Cerebellar nuclear complex (tissue), 1 donor: ENCODE measurements at places on chromosomes 12 and 14.
A peak's percentile ranks its signal among the peaks of the same experiment; 100 is the strongest.

DNA sequence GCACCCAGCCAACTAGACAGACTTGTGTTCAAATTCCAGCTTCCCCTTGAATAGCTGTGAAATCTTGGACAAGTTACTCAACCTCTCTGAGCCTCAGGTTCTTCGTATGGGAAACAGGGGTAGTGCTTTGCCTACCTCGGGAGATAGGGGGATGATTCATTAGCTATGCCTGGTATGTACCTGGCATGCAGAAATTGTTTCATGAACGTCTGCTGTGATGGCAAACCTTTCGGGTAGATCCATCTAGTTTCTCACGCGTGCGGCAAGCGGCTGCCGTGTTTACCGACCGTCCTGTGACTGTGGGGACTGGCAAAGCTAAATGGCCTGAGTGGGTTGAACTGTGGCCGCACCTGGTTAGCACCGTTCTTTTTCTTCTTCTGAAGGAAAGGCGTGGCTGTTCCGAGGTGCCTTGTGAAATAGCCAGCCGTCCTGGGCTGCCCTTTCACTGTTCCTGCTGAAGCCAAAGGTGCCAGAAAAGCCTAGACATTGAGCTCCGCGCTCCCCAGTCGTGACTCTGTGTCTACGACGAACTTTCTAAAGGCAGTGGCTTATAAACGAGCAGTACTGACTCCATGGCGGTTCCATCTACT, 40.6 kb upstream of the MED13L start:
- DNase-seq = no peak

GRCh38 chr12:25553098-25553497, at the start of gene LMNTD1:
Gene LMNTD1 (minus strand): TSS chr12:25553283. CDS start chr12:25552959, 324 bp downstream.
- DNase-seq = no peak

DNA sequence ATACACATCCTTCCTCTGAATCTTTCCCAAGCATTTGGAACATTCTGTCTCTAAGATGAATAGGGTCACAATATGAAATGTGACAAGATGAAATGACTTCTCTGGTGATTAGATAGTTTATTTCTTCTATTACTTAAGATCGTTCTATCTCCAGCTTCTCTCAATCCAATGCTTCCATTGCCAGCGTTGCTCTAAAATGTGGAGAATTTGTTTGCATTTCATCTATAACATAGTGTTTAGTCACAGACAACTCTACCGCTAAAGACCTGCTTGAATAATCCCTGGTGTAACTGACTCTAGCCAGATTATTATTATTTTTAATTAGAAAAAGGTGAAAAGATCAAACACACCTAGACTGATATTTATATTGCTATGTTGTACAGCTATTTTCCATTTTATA, 184.7 kb upstream of the PRICKLE1 start:
- no peak for DNase-seq

DNA sequence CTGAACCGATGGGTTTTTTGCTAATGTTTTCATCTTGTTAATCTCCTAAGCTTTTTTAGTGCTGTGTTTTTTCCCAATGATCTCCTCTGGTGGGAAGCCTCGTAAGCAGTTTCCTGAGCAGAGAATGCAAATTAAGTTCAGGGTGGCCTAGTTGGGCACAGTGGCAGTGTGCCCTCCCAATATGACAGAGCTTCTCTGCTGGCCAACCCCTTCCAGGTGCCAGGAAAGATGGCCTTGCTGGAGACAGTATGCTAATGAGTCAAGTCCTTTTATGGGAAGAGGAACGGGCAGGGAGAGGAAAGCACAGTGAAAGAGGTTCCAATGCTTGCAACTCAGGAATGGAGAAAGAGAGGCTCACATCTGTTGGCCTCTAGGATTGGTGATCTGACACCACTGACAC, 115.8 kb downstream of the GCH1 start:
- peak; percentile 82 for DNase-seq

GRCh38 chr12:106831699-106832098, 57.2 kb downstream of the RIC8B start:
- DNase-seq = no peak

DNA sequence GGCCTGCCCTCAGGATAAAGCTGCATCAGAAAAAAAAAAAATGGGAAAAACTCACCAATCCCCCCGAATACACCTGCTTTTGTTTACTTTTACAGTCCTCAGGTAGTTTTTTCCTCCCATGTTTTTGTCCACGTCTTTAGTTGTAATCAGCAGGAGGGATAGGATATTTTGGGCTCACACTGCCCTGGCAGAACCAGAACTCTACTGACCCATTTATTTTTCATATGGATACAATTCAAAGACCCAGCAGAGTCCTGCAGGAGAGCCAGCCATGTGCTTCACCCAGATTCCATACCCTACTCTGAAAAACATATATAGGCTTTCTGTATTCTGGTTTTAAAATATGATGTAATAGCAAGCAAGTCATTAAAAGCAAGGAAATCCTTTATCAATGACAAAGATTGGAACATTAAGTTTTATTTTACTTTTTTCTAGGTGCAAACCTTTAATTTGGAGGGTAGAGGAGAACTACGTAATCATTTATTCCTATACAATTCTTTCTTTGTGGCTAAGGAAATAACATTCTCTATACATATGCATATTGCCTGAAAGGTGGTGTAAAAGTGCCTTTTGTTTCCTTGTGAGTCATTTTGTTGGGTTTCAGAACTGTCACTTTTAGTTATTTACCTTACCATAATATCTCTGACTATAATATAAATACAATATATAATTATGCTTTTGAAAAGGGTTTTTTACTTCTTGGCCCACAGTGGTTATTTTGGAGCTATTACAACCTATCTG, 19.1 kb downstream of the DACT1 start:
- DNase-seq = peak; percentile 86

DNA sequence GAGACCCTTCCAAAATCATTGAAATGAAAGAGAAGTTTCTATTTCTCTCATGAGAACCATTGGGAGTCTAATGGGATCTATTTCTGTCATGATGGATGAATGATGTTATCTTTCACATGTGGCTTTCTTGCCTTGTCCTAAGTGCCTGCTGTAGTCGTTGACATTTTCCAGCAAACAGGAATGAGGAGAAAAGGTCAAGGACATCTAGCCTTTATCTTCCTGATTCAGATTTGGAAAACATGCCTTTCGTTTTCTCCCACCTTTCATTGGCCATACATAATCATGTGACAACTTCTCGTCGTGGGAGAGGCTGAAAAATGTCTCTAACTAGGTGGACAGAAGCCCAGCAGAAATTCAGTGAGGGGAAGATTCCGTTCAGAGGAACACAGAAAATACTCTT, 94.5 kb downstream of the PCNX1 start:
- DNase-seq = no peak

GRCh38 chr14:93137864-93138263, 22.1 kb upstream of the ITPK1 start:
- DNase-seq = no peak

- no peak for DNase-seq
Observed at GRCh38 chr12:80056232-80056631, 43.1 kb upstream of the OTOGL start.

DNA sequence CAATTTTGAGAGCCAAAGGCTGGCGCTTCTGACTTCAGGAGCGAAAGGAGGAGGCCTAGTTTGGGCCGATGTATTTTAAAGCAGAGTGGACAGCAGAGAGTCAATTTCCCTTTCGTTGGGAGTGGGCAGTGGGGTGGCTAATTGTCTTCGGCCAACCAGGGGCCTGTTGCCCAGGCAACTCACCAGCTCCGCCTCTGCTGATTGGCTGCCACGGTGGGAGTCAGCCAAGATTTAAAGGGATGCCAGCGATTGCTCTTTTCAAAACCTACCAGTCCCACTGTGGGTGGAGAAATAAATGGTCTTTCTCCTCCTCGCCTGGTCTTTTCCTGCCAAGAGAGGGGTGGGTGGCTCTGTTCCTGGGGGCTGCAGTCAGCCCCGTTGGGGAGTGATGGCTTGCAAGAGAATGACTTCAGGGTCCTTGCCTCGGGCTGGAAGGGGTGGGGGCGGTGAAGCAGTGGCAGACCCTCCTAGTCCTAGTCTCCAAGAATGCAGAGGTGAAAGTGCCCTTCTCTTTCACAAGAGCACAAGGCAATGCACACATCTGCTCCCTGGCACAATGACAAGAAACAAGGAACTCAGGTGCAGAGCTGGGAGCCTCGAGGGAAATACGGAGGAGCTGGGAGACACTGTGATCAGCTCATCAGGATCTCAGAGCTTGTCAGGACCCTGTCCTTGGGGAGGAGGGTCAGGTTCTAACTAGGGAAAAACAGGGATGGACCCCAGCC, 37.7 kb downstream of the RASAL1 start:
- DNase-seq = peak; percentile 28

DNA sequence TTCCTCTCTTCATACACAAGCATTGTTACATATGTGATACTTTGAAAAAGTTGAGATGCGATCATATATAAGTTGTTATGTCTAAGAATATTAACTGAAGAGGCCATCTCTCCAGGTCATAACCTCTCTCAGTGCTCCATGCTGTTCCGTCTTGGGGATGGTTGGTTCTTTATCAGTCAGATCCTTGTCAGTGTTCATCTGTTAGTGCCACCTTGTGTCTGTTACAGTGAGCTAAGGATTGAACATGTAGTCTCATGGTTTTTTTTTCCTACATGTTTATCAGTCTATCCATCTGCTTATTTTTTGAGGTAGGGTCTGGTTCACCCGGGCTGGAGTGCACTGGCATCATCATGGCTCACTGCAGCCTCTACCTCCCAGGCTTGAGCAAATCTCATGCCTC, 30.5 kb downstream of the EP400 start:
- no peak for DNase-seq

- DNase-seq = no peak
Observed at GRCh38 chr12:114903083-114903691, 219.2 kb upstream of the TBX3 start.

- no peak for DNase-seq
Observed at GRCh38 chr12:112170971-112171596, 45.7 kb downstream of the TRAFD1 start.

GRCh38 chr14:92938235-92938875, 15.4 kb downstream of the CHGA start:
- DNase-seq = no peak

DNA sequence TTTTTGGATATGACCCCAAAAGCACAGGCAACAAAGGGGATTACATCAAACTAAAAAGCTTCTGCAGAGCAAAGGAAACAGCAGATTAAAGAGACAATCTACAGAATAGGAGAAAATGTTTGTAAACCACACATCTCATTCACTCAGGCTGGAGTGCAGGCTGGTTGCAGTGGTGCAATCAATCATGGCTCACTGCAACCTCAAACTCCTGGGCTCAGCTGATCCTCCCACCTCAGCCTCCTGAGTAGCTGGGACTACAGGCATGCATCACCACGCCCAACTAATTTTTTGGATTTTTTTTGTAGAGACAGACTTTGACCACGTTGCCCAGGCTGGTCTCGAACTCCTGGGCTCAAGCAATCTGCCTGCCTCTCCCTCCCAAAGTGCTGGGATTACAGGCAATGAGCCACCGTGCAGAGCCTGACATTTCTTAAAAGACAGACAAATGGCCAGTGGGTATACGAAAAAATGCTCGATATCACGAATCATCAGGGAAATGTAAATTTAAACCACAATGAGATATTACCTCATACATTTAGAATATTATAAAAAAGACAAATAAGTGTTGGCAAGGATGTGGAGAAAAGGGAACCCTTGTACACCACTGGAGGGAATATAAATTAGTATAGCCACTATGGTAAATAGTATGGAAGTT, 9.8 kb downstream of the NCKAP5L start:
- no peak for DNase-seq

GRCh38 chr12:118107011-118107410, 3.2 kb upstream of the VSIG10 start:
- no peak for DNase-seq

DNA sequence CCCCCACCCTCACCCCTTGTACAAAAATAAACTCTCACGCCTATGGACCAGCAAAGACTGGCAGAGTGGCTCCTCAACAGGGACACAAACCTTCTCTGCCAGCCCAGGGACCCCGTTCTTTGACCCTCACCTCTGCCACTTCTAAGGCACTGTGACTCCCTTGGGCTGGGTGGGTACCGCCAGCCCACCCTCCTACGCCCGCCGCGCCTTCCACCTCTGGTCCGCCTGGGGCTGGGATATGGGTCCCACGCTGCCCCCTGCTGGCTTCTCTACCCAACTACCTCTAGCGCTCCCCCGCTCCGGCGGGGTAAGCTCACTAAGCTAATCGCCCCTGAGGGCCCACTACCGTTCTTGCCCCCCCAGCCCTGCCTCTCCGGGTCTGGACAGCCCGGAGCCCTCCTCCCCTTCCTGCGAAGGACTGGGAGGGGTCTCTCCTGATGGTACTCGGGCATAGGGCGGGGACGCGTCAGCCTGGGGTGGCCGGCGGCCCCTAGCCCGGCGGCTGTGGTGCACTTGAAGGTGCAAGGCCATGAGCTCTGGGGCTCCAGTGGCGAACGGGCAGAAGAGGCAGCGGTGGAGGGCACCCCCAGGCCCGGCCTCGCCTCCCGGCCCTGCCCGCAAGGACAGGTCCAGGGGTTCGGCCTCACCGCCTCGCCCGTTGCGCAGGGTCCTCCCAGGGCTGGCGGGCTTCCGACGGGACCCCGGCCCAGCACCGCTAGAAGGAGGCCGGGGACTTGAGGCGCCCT, 8.1 kb downstream of the ZNF219 start:
- DNase-seq = no peak

- DNase-seq = no peak
Observed at GRCh38 chr14:22542360-22542759, 46.7 kb downstream of the DAD1 start.

- DNase-seq = no peak
Observed at GRCh38 chr14:96407935-96408570, 16.1 kb downstream of the AK7 start.
